Neuronal stem cell (in vitro differentiated cells): ENCODE measurements at places on chromosomes 6 and 20.

- H3K4me1 ChIP-seq, result peaks cover 2% of the 10 kb centered on the region
- H3K4me3 ChIP-seq, result no peak overlapping the region
- H3K36me3 ChIP-seq, result peaks cover 29% of the 10 kb centered on the region
- no peaks in the 10 kb centered on the region for H3K27me3 ChIP-seq
- H3K27ac ChIP-seq, result no peak overlapping the region
These were observed 142.4 kb upstream of the C6orf118 start for GRCh38 chr6:165451838-165452237.

GRCh38 chr6:153989989-153990388 is 49.1 kb upstream of the OPRM1 start:
- no peaks in the 10 kb centered on the region for H3K27me3 ChIP-seq
- H3K27ac ChIP-seq, result no peak overlapping the region
- DNase-seq, result no peak
- H3K36me3 ChIP-seq, result no peaks in the 10 kb centered on the region
- H3K4me3 ChIP-seq, result no peak overlapping the region

- no peaks in the 10 kb centered on the region for H3K36me3 ChIP-seq
- H3K27ac ChIP-seq, result no peak overlapping the region
These were observed 155.8 kb downstream of the PDE7B start for GRCh38 chr6:136007345-136007744.

- peaks cover 22% of the 10 kb centered on the region for H3K4me1 ChIP-seq
- no peak overlapping the region for H3K27ac ChIP-seq
- no peaks in the 10 kb centered on the region for H3K27me3 ChIP-seq
- no peak for DNase-seq
These were observed 112.9 kb downstream of the JARID2 start for GRCh38 chr6:15358579-15359327.

GRCh38 chr6:98547634-98548033 is 286.7 kb upstream of the POU3F2 start:
- no peak overlapping the region for H3K4me3 ChIP-seq
- no peak for DNase-seq
- no peaks in the 10 kb centered on the region for H3K27me3 ChIP-seq
- no peaks in the 10 kb centered on the region for H3K36me3 ChIP-seq
- peaks cover 3% of the 10 kb centered on the region for H3K4me1 ChIP-seq
- no peak overlapping the region for H3K27ac ChIP-seq

DNA sequence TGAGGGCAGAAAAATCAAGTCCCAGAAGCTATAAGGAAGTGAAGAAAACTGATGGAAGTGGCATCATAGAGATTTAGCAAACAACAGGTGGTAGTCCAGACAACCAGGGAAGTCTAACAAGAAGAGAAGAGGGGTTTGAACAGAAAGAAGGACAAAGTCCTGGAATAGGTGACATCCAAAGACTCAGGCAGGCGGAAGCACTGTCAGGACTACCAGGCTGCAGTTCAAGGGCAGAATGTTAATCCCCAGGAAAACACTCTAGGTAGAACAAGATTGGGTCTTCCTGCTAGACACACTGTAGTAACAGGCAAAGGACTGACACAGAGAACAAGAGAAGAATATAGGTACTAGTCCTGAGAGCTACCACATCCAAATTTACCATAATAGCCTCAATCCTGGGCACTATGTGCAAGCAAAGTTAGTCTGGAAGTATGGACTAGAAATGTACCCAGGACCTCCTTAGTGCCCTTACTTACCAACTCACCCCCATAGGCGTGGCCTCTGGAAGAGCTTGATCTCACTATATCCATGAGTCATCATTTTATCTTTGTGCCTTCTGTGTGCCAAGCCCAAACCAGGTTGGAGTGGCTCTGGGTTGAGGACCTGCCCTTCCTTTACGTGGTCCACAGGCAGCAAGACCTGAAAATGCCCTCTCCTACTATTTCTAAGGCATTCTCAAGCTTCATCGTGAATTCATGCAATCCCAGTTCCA is 2.2 kb upstream of the EPB41L2 start:
- no peaks in the 10 kb centered on the region for H3K36me3 ChIP-seq
- H3K27ac ChIP-seq, result no peak overlapping the region
- peaks cover 11% of the 10 kb centered on the region for H3K4me1 ChIP-seq
- DNase-seq, result no peak
- peaks cover 22% of the 10 kb centered on the region for H3K27me3 ChIP-seq

DNA sequence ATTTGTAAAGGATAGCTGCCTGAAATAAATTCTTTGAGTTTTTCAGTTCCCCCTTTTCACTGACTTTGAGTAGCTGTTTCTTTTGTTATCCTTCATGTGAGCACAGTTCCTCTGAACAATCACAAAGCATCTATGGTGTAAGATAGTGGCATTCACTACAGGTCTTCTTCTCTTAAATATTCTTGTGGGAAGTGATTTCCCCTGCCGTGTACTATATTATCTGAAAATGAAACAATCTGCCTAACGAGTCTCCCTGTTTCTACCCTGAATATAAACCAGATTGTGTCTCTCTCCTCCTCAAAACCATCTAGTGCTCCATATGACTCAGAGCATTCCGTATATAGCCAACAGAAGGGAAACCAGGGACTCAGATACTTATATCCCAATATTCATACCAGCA is 380.1 kb upstream of the SOX4 start:
- DNase-seq, result no peak
- no peak overlapping the region for H3K27ac ChIP-seq
- no peaks in the 10 kb centered on the region for H3K36me3 ChIP-seq

DNA sequence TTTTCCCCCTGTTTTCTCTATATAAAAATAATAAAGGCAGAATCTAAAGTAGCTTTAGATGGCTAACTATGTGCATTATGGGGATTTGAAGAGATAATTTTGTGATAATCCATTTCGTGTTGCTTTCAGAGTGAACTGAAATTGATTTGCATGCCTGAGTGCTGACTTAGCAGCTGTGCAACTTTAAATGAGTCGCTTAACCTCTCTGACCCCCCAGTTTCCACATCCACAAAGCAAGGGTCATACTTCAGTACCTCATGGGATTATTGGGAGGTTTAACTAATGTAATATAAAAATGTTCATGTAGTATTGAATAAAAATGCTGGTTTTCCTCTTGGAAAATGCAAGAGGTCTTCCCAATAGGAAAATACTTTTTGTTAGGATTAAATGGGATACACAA is 63.8 kb upstream of the FABP7 start:
- H3K4me1 ChIP-seq, result peaks cover 3% of the 10 kb centered on the region
- no peak overlapping the region for H3K27ac ChIP-seq
- H3K27me3 ChIP-seq, result no peaks in the 10 kb centered on the region
- no peak overlapping the region for H3K4me3 ChIP-seq
- DNase-seq, result no peak
